Stimulated activated CD8-positive, alpha-beta memory T cell treated with anti-CD3 and anti-CD28 coated beads, Interleukin-15, amount 100 ng/mL, for 24 hours (primary cell): ENCODE measurements at places on chromosomes 16 and 17.

- DNase-seq: no peak
Measured at GRCh38 chr17:47692895-47693730, 848 bp upstream of the TBKBP1 start.

DNA sequence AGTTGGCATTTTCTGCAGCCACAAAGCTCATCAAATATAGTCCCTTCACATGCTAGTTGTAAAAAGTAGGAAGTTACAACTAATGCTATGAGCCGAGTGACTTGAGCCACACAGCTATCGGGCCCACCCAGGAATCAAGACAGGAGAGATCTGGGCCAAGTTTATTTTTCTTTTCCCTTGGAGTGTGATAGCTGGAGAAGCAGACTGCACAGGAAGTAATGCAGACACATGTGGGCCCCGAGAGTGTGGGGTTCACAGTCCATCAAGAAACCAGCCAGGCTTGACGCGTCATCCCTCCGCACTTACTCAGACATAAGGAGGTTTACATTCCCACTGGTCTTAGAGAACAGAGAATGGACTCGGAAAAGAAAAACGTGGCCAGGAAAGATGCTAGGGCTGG lies 403.1 kb upstream of the CDH11 start:
- no peak for DNase-seq

GRCh38 chr16:12513076-12513790 lies 290.5 kb downstream of the CPPED1 start:
- no peak for DNase-seq

DNA sequence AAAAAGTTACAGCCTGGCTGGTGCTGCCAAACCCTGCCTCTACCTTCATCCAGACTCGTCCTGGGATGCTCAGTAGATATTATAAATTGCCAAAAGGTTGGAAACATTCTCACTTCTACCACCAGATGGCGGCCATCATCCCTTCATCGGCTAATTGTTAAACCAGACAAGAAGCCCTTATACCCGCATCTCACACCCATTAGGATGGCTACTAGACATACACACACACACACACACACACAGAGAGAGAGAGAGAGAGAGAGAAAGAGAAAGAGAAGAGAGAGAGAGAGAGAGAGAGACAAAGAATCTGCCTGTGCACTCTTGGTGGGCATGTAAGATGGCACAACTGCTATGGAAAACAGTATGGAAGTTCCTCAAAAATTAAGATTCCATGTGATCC lies 15.0 kb upstream of the SCIMP start:
- DNase-seq: no peak

DNA sequence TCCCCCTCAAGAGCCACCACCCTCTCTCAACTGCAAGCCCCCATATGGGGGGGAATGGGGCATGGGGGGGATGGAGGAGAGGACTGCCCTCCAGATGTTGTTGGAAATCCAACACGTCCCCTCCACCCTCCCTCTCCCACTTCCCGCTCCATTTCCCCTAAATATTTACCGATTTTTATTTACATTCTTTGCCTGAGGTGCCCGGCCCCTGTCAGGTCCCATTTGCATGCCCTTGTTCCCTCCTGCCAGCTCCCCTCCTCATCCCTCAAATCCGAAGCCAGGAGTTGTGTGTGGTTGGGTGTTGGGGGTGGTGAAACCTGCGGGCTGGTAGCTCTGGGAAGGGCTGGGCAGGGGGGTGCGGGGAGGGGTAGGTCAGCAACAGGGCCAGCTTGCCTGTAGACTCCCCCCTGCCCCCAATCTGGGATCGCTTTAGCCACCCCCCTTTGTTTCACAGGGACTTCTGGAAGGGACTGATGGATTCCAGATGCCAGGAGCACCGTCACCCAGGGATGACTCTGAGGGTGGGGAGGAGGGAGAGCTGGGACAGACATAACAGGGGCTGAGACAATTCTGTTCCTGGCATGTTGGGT lies 39.7 kb upstream of the NGFR start:
- DNase-seq: no peak

- no peak for DNase-seq
Measured at GRCh38 chr16:4215106-4215505, 26.8 kb downstream of the SRL start.

- DNase-seq: no peak
Measured at GRCh38 chr16:1326946-1327618, 6.4 kb upstream of the BAIAP3 start.

DNA sequence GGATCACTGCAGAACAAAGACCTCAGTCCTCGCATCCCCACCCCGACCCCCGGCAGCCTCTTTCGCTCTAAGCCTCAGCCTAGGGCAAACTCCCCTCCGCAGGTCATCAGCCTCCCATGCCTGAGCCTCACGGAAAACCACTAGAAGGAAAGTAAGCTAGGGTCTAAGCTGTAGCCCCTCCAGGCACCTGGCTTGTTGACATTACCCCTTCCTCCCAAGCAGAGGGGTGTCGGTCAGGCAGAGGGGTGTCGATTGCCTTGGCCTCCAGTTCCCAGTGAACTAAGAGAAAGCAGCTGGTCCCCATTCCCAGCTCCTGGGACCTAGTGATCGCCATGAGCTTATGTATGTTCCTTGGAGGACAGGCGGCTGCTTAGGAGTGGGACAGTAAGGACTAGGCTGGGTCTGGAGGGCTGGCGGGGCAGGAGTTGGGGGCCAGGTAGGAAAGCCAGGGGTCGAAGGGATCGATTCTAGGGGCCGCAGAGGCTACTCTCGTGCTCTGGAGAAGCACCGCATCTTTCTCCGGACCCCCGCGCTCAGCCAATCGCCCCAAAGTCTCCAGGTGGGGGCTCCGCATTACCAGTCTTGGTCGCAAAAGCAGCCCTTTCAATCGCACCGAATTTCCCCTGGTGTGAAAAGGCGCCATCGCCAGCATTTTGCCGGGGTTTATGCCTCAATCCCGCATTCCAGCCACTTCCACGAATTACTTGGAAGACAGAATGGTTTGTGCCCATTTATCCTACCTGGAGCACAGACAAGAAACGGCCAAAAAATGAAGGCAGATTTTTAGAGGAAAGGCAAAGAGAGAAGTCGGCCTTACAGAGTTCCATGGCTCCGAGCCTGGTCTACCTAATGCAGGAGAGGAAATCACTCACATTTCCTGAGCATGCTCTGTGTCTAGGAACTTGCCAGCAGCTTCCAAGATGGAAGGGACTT lies 21.3 kb upstream of the HOXB13 start:
- DNase-seq: no peak
